ENCODE measurements at places on chromosomes 3 and 15.
A peak's percentile ranks its signal among the peaks of the same experiment; 100 is the strongest.

GRCh38 chr3:157235291-157235690, 75.3 kb upstream of the CCNL1 start:
- no peak for DNase-seq

DNA sequence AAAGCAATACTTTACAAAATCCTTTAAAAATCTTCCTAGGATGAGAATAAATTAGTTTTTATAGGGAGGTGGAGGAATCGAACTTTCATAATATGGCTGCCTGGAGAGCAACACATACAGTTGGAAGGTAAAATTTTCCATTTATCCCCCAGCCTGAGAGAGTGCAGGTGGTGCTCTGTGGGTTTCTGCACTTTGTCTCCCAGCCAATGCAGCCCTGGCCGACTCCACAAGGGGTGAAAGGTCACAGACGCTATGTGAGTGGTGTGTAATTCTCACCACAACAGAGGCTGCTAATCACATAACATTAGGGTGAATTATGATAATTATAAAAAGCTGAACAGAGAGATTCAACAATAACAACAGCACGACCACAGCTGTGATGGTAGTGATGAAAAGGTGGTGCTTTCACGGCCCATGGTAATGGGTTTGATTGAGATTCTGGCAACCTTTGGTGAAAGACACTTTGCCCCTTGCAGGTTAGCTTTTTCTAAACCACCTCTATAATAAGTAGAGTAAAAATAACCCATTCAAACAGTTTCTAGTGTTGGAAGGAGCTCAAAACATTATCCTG, 30.1 kb upstream of the NANOGP8 start:
- DNase-seq: no peak

DNA sequence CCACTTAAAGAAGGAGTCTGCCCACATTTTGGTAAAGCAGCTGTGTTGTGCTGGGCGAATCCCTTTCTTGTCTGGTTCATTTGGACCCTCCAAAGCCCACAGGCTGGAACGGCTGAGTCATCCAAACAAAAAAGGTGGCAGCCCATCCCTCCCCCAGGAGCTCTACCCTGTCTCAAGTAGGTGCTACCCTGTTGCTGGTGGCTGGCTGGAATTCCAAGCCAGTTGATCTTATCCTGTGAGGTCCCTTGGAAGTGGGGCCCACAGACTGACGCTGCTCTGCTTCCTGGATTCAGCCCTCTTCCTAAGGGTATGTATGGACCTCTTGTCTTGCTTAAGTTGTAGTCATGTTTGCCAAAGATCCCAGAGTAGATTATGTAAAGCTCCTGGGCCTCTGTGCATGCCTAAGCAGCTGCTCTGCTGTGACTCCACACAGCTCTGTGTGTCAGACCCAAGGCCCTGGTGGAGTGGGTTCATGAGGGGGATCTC, 44.5 kb downstream of the CCR1 start:
- DNase-seq: no peak

DNA sequence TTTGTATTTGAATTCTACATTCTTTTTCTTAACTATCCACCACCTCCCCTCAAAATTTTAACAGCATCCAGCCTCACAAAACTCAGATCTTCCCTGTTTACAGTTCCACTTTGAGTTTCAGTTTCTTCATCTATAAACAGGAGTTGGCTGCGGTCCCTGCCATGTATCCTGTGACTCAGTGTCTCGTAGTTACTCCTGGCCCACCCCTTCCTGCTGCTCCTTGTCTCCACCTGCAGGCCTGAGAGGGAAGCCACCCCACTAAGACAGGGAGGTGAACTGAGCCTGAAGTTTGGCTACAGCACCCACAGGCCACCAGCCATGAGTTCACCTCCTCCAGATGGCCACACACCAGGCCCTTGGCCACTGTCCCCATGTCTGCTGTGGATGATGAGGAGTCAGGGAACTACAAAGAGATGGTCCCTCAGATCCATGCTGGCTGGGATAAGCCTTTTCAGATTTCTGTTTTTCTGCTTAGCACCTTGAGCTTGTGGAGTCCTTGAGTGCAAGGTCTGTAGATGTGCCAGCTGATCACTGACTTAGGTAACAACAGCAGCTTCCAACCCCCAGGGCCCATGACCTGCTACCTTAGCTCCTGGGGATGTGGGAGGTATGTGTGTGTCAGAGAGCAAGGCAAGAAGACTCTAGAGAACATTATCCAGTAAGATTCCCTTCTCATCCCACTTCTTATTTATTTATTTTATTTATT, 37.5 kb downstream of the CD86 start:
- DNase-seq: no peak

- no peak for DNase-seq
These were observed 40.4 kb downstream of the LPP start for GRCh38 chr3:188194332-188194731.

GRCh38 chr3:81518945-81519344, 242.5 kb downstream of the GBE1 start:
- DNase-seq: no peak

DNA sequence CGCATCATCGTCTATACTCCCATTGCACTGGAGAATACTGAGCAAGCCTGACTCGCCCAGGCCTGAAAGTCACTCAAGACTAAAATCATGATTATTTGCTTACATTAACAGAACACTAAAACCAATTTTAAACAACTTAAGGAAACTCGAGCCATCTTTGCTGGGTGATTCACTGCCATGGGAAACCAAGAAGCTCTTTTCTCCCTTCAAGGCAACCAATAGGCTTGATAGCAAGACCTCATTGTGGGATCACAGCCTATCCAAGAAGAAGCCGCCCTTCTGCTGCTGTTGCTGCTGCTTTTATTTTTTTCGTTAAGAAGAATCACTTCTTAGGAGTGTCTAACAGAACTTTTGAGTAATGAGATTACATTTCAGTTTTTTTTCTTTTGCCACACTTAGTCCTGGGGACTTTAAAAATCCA, 479.4 kb downstream of the FOXP1 start:
- DNase-seq: no peak

GRCh38 chr15:47523681-47524475, 193.4 kb upstream of the SEMA6D start:
- no peak for DNase-seq

DNA sequence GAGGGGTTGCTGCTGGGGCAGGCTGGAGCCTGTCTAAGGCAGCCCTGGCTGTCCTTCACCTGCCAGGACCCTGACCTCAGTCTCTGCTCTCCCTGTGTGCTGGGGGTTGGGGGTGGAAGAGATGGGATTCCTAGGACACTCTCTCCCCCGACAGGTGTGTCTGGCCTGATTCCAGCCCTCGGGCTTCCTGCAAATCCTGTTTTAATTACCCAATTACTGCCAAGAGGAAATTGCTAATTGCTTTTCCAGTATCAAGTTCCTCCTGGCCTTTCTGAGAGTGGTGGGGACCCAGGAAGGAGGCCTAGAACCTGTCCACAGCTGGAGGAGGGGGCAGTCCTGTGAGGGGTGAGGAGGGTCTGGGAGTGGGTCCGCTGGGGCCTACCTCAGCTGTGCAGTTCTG, 15.8 kb downstream of the PLXNA1 start:
- no peak for DNase-seq

GRCh38 chr3:46576-46975, 150.0 kb upstream of the CHL1 start:
- DNase-seq: no peak

DNA sequence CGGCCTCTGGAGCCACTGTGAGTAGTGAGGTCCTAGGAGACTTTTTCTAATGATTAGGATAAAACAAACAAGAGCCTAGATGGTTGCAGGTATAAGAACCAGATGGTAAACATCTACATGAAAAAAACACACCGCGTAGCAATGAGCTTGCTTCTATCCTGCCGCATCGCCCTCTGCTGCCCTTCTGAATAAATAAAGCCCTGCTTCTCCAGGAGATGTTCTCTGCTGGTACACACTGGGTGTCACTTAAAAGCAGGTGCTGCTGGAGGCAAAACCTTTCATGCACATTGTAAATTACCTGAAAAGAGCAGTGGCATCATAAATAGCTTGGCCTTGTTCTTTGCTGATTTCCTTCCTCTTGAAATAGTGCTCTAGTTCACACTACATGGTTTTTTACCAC, 164.4 kb upstream of the TOPAZ1 start:
- DNase-seq: no peak

- no peak for DNase-seq
These were observed 14.5 kb upstream of the ABTB1 start for GRCh38 chr3:127658234-127658633.

DNA sequence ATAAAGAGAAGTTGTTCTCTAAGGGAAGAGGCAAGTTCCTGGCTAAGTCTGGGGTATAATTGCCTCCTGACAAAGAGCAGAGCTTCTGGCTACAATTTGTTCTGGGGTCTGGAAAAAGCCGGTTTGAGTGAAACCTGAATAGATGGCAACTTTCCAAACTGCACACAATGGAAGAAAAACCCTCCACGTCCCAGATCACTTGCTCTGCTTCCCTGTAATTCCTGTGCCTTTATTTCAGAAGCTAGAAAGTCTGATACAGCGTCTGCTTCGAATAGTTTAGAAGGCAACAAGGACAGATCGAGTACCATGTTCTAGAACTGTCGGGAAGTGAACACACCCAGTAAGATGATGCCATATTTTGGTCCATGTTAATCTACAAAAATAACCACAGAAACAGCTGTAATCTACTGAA, 1.6 kb upstream of the WDR82 start:
- DNase-seq: no peak

DNA sequence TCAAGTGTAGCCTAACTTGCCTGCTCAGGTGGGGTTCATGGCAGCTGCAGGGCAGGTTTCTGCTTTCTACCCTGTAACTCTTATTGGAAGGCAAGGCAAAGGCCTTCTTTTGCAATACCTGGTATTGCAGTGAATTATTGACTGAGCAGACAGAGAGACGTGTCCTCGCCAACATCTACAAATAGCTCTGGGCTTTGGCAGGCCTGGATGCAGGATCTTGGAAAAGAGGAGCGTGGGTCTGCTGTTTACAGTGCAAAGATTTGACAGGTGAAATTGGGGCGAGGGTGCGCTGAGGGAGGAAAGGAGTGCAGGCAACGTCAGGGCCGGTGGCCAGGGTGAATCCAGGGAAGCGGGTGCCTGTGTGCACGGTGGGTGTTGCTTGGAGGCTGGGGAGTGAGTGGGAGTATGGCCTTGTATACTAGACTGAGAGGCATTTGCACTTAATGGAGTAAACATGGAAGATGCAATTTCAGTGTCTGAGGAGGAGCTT, 44.5 kb downstream of the ST6GAL1 start:
- no peak for DNase-seq

GRCh38 chr3:168973206-168973605, 690.3 kb downstream of the MECOM start:
- DNase-seq: no peak

DNA sequence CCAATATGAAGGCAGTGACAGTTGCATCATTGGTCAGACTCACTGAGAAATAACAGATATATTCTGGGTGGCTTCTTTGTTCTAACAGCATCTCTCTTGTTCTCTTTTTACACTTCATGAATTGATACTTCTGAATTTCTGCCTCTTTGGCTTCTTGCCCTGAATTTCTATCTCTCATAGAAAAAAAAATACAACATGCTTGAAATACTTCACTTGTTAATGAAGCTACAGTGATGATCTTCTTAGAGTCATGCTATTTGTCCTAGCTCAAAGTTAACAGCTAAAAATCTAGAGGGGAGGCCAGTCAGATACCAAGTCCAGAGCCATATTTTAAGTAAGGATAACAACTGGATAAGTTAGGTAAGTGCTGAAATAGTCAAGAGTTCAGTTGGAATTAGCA, 597.2 kb upstream of the AGTR1 start:
- no peak for DNase-seq

- DNase-seq: no peak
These were observed 16.5 kb downstream of the GORASP1 start for GRCh38 chr3:39090922-39091321.

GRCh38 chr15:75002398-75002797, 7.0 kb downstream of the SCAMP5 start:
- no peak for DNase-seq

- DNase-seq: peak; percentile 31
These were observed 32.4 kb upstream of the ALDH1L1 start for GRCh38 chr3:126212620-126213378.

- no peak for DNase-seq
These were observed 13.1 kb downstream of the PLA2G4F start for GRCh38 chr15:42143356-42143755.
